ENCODE measurements at places on chromosomes 1 and 21. TPM values are rescaled to one million over a fixed set of nuclear protein-coding genes. Genes with fewer than 3 reads are reported as not detected.

The ARHGEF10L gene
- total RNA-seq: 49.8 TPM

The GPR52 gene
- 2.3 TPM for total RNA-seq

The SPRR2B gene
- total RNA-seq: not detected

The FCRLB gene
- 0.33 TPM for total RNA-seq

The NOL9 gene
- total RNA-seq: 29.6 TPM

The PGLYRP4 gene
- not detected for total RNA-seq

The SPRR3 gene
- not detected for total RNA-seq

The TMEM61 gene
- total RNA-seq: 0.32 TPM

DNA sequence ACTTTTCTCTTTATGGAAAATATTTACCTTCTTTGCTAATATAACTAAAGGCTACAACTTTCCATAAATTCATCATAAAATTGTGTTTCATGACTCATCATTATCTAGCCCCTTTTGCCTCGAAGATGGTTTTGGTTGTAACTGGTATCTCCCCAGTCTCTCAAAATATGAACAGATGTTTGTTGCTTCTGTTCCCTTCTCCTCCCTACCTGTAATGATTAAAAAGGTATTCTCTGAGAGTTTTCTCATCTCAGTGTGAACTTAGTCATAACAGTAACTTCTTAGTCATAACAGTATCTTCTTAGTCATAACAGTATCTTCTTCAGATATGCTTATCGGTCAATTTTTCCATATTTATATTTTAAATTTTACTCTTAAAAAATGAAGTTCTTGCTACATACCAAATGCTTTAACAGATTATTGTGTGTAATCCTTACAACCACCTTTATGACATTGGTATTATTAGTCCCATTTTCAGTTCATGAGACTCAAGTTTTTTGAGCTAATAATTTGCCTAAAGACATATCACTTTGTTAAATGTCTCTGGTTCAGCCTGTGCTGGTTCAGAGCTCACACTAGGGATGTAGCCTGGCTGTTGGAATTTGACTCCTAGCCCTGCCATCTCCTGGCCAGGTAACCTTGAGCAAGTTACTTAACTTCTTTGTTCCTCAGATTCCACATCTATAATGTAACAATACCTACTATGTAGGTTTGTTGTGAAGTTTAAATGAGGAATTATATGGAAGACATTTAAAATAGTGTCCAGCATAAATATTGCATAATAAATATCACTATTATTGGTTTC is 32.6 kb downstream of the ATP1B1 start:
- H3K27me3 ChIP-seq: no peaks in the 10 kb centered on the region
- no peaks in the 10 kb centered on the region for H3K36me3 ChIP-seq
- no peak overlapping the region for H3K27ac ChIP-seq
- no peaks in the 10 kb centered on the region for H3K4me1 ChIP-seq

- DNase-seq: no peak
- H3K36me3 ChIP-seq: no peaks in the 10 kb centered on the region
- H3K4me1 ChIP-seq: no peaks in the 10 kb centered on the region
- H3K27ac ChIP-seq: no peak overlapping the region
Measured at GRCh38 chr1:16189003-16189402, 23.4 kb downstream of the ARHGEF19 start.

DNA sequence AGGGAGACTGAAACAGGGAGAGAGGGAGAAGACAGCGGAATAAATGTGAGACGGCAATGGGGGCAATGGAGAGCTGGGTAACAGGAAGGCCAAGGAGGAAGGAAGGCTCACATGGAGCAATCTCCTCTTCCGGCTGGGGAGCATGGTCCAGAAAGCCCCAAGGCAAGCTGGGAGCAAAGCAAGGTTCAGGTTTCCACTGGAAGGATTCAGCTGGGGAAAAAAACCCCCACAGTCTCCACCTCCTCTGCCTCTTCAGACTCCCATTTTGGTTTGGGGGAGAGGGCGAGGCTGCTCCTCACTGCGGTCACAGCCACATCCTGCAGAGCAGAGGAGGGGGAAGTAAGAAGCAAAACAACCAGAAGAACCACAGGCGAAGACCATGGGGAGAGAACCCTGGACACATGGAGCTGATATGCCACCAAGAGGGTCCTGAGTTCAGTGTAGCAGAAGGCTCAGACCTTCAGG is 650 bp downstream of the TNFAIP8L2 start:
- no peaks in the 10 kb centered on the region for H3K4me1 ChIP-seq
- H3K36me3 ChIP-seq: no peaks in the 10 kb centered on the region
- DNase-seq: no peak
- H3K27ac ChIP-seq: no peak overlapping the region
- no peaks in the 10 kb centered on the region for H3K27me3 ChIP-seq

DNA sequence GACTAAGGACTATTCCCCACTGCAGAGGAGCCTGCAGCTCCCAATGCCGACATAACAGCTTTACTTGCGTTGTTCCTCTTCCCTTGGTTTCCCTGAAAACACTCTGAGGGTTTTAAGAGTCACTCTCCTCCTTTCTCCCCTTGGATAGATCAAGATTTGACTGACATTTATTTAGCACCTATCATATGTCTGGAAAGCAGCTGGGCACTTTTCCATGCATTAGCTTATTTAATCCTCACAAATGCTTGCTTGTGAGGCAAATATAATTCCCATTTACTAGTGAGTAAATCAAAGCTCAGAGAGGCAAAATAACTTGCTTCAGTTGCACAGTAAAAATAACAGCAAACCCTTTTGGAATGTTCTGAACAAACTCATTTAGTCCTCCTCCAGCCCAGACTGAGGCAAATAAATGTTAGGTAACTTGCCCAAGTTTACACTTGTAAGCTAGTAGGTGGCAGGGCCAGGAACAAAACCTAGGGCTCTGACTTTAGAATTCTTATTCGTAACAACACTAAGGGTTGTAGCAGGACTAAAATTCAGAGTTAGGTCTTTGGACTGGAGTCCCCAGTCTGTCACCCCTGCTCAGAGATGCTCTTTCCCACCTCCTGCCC is 81.4 kb downstream of the KCND3 start:
- no peaks in the 10 kb centered on the region for H3K27me3 ChIP-seq
- H3K4me3 ChIP-seq: no peak overlapping the region
- H3K27ac ChIP-seq: no peak overlapping the region

GRCh38 chr1:17237561-17237903 is 11.4 kb upstream of the PADI3 start:
- H3K4me1 ChIP-seq: no peaks in the 10 kb centered on the region
- H3K27me3 ChIP-seq: no peaks in the 10 kb centered on the region
- no peak overlapping the region for H3K27ac ChIP-seq

DNA sequence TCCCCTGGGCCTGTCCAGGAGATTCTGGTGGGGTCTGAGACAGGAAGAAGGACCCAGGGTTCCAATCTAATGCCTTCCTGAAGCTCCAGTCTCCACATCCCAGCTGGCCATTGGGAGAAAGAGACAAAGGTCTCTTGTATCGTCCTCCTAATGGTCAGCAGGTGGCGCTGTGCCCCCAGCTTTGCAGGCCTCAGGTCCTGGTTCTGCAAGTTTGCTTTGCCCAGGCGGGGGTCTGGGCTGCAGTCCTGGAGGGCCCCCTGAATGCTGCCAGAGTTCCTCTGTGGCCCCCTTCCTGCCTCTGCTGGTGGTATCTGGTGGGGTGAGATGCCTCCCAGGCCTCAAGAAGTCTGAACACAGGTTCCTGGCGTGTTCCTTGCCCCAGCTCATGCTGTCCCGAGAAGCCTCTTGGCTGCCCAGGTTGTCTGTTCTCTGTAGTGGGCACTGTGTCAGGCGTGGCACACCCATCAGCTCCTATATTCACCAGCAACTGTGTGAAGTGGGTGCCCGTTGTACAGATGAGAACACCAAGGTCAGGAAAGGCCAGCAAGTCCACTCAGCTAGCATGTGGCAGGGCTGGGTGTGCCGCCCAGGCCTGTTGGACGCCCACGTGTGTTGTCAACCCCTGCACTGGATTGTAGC is 33.8 kb upstream of the CSF3R start:
- no peak overlapping the region for H3K27ac ChIP-seq
- DNase-seq: peak; percentile 23
- no peaks in the 10 kb centered on the region for H3K27me3 ChIP-seq
- no peaks in the 10 kb centered on the region for H3K4me1 ChIP-seq

GRCh38 chr1:148308832-148309458 is 156.9 kb upstream of the NBPF11 start:
- H3K4me1 ChIP-seq: no peaks in the 10 kb centered on the region
- no peak for DNase-seq
- no peak overlapping the region for H3K27ac ChIP-seq
- H3K4me3 ChIP-seq: no peak overlapping the region
- H3K36me3 ChIP-seq: no peaks in the 10 kb centered on the region

- no peak overlapping the region for H3K4me3 ChIP-seq
- H3K27me3 ChIP-seq: no peaks in the 10 kb centered on the region
Measured at GRCh38 chr1:235872270-235872669, 5.6 kb upstream of the LYST start.

- no peaks in the 10 kb centered on the region for H3K4me1 ChIP-seq
- H3K4me3 ChIP-seq: no peak overlapping the region
- no peak overlapping the region for H3K27ac ChIP-seq
- no peaks in the 10 kb centered on the region for H3K36me3 ChIP-seq
Measured at GRCh38 chr1:69836971-69837636, 269.4 kb downstream of the LRRC7 start.

GRCh38 chr21:34724857-34725195 is 56.0 kb downstream of the CLIC6 start:
- H3K36me3 ChIP-seq: no peaks in the 10 kb centered on the region
- DNase-seq: no peak
- no peak overlapping the region for H3K27ac ChIP-seq
- H3K4me3 ChIP-seq: no peak overlapping the region
- H3K27me3 ChIP-seq: no peaks in the 10 kb centered on the region
- no peaks in the 10 kb centered on the region for H3K4me1 ChIP-seq

DNA sequence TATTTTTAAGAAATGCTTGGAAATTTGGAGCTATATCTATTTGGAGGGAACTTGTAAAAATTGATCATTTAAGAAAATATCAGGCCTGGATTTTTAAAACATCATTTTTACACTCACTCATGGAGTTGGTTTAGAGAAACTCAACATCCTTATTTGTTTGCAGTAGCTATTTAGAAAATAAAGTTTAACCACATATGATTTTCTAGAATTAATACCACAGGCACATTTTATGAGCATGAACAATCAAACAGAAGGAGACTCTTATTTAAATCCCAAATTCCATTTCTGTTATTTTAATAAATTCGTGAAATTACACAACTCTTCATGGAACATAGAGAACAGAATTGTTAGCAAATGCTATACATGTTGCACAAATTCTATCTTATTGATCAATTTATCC is 3.2 kb downstream of the CDKN2C start:
- no peak for DNase-seq
- peak overlapping the region; percentile 86 for H3K4me3 ChIP-seq
- peak overlapping the region; percentile 73 for H3K27ac ChIP-seq
- no peaks in the 10 kb centered on the region for H3K36me3 ChIP-seq

GRCh38 chr1:91948501-91949355 is 473 bp upstream of the BRDT start:
- no peaks in the 10 kb centered on the region for H3K27me3 ChIP-seq
- H3K36me3 ChIP-seq: no peaks in the 10 kb centered on the region
- no peak for DNase-seq
- H3K4me1 ChIP-seq: no peaks in the 10 kb centered on the region
- H3K27ac ChIP-seq: no peak overlapping the region

GRCh38 chr1:156560585-156561163 is 11.7 kb downstream of the IQGAP3 start:
- no peaks in the 10 kb centered on the region for H3K27me3 ChIP-seq
- H3K4me1 ChIP-seq: no peaks in the 10 kb centered on the region
- no peak for DNase-seq
- H3K4me3 ChIP-seq: no peak overlapping the region
- no peaks in the 10 kb centered on the region for H3K36me3 ChIP-seq

DNA sequence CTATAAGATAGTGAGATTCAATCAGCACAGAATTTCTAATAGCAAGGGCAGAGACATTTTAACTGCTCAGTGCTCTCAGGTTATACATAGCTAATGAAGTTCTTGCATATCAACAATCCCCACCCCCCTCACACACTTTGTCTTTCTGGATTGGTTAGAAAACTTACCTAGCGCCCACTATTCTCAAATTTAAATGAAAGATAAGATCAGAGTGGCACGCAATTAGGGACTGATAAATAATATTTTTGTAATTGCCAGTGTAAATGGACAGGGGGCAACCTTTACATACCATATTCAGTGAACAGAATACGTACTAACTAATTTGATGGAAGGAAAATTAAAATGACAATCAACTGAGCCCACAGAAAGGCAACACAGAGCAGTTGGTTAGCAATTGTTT is 11.7 kb downstream of the SELL start:
- H3K4me3 ChIP-seq: no peak overlapping the region
- H3K27ac ChIP-seq: no peak overlapping the region
- H3K27me3 ChIP-seq: no peaks in the 10 kb centered on the region
- H3K36me3 ChIP-seq: no peaks in the 10 kb centered on the region
- no peak for DNase-seq
- no peaks in the 10 kb centered on the region for H3K4me1 ChIP-seq

- H3K27me3 ChIP-seq: no peaks in the 10 kb centered on the region
- no peaks in the 10 kb centered on the region for H3K4me1 ChIP-seq
- no peaks in the 10 kb centered on the region for H3K36me3 ChIP-seq
- H3K27ac ChIP-seq: no peak overlapping the region
Measured at GRCh38 chr21:42055425-42055824, 15.7 kb upstream of the UMODL1 start.

DNA sequence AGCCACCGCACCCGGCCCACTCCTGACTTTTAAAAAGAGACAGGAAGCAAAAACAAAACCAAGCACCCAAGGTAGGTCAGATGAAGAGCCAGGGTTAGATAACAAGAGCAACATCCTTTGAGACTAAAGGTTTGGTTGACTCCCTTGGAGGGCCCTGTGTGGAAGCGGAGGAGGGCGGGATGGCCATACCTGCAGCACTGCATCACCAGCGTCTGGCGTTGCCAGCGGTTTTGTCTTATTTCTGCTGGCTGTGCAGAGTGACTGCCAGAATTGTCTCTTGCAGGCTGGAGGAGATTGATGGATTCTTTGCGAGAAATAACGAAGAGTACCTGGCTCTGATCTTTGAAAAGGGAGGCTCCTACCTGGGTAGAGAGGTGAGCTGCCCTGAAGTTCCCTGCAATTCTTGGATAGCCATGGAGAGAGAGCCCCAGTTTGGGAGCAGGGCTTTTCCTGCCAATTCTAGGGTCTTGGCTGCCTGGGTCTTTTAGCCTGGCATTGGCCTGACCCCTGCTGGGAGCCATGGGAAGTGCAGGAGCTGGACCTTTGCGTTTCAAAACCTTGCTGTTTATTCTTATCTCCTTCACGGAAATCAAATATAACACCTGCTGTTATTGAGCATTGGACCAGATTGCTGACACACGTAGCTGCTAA is 24.0 kb downstream of the QSOX1 start:
- H3K4me1 ChIP-seq: no peaks in the 10 kb centered on the region
- H3K27ac ChIP-seq: no peak overlapping the region
- DNase-seq: no peak

DNA sequence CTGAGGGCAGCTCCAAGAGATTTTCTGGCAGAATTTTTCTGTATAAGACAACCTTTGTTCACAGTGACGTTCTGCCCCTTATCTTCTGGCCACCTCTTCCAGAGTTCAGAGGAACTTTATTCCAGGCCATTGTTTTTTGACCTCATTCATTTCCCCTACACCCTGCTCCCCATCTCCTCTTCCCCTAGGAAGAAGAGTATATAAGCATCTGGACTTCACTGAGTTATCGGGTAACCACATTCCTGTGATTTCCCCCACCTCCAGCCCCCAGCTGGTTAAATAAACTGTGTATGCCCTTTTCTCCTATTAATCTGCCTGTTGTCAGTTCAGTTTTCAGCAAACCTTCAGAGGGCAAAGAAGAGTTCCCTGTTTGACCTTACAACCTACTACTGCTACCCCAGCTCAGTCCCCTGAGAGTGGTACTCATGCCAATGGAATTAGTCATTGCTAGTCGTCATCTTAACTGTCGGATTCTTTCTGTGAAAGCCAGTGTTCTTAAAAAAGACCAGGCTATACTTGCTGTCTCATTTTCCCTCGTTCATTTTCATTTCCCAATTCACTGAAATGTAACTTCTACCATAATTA is 14.3 kb upstream of the ALG14 start:
- H3K4me3 ChIP-seq: no peak overlapping the region
- no peaks in the 10 kb centered on the region for H3K27me3 ChIP-seq
- no peak for DNase-seq

Data from breast epithelium (tissue), 4 donors.